Calu3 (cell line): ENCODE measurements at places on chromosomes 4 and X.

DNA sequence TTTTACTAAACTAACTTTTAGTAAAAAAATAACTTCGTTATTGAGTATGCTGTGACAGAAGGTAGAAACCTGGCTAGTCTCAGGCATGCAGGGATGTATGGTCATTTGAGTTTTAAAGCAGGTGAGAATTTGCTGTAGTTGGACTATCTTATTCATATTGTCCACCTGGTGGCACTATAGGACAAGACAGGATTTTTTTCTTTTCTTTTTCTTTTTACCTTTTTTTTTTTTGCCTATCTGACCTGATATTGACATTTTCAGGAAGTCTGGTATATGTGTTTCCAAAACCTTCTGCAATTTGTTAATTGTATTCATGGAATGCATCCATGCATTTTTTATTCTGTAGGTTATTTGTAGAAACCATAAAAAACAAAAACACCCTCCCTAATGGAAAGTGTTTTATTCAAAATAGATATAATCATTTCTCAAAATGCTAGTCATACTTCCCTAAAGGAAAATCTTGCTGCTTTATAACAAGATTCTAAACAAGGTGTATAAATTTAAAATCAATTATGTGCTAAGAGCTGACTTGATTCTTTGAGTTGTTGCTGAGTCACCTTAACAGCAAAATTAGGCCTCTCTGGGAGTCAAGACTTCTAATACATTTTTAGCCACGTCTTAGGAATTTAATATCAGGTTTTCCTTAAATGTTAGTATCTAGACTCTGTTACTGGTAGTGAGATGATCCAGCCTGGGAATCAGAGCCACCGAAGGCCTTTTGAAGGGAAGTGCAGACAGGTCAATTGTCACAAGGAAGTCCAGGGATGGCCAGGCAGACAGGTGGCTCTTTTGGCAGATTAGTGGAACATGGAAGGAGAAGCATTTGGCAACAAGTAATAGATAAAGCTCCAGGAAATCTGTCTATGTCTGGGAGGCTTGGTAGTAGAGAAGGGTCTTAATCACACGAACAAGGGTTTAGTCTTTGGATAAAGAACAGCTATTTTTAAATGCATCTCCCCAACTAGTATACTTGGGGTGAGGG is 201.3 kb upstream of the GNPDA2 start:
- DNase-seq: peak; percentile 3

DNA sequence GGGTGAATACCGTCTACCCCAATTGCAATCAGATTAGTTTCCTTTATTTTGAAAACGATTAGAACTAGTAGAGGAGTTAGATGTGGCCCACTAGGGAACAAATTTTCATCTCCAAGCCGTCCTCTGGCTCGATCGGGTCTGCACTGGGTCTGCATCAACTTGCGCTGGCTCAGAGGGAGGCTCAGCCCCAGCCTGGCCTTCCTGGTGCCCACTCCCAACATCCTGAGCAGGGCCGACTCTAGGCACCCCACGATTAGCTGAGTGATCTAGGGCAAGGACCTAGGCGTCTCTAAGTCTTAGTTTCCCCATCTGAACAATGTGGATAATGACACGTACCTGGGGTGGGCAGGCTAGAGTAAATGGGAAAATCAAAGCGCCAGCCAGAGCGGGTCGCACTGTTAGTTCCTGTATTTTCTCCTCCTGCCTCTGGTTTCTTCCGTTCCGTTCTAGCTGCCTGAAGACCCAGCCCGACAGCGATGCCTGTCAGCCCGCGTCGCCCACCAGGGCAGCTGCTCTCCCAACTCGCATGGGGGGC is 7.7 kb upstream of the HAND2 start:
- DNase-seq: no peak

DNA sequence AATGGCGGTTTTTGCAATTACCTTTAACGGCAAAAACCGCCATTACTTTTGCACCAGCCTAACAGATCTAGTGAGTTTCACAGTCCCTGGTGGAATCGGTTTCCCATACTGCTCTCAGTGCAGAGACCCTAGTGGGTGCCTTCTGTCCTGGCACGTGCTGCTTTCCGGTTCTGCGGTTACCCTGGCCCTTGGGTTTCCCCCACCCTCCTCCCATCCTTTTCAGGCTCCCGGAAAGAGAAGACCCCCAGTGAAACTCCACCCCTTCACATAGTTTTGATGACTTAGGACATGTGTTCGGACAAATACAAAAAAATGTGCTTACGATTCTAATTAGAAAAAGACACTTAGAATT is 36.9 kb downstream of the NLGN3 start:
- no peak for DNase-seq

GRCh38 chr4:141789716-141790115 is 153.3 kb downstream of the IL15 start:
- DNase-seq: no peak

DNA sequence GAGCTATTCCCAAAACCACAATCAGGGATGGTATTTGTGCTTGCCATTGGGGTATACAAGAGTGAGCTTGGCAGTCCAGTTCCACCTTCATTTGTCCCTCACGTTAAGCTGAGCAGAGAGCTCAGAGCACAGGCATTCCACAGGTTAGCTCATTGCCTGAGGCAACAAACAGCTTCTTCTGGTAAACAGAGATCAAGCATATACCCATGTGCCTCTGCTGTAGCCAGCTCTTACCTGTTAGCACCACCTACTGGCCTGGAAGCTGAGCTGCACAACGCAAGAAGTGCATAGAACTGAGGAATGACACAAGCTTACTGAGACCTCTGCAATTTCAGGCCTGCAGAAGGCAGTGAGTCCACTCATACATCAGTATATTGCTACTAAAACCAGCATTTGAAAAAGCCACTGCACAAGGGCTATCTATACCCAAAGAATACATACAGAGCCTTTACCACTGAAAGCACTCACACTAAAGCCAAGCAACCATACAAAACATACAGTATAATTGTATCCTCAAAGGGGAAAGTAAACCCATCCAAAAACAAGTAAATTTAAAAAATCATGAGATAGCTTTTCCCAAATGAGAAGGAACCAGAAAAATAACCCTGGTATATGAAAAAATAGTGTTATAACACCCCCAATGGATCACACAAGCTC is 258.3 kb upstream of the GABRA2 start:
- peak; percentile 1 for DNase-seq

DNA sequence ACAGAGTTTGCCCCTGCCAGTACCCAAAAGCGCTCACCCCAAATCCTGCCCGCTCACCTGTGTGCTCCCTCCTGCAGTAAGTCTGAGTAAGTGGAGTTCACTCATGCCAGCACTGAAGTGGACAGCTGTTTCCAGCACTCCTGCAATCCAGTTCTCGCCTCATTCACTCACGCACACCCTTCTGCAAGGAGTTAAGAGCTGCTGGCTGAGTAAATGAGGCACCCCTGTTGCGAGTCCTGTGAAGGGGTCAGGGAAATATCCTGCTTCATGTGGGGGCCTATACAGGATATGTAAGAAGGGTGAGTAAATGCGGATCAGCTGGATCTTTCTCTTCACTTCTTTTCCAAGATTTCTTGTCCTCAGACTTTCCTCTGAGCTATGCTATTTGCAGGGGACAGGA is 23.5 kb downstream of the CXCL8 start:
- no peak for DNase-seq

GRCh38 chr4:172819353-172819752 is 349.3 kb upstream of the GALNT7 start:
- DNase-seq: no peak

GRCh38 chr4:108709234-108709633 is 53.6 kb downstream of the ETNPPL start:
- no peak for DNase-seq

DNA sequence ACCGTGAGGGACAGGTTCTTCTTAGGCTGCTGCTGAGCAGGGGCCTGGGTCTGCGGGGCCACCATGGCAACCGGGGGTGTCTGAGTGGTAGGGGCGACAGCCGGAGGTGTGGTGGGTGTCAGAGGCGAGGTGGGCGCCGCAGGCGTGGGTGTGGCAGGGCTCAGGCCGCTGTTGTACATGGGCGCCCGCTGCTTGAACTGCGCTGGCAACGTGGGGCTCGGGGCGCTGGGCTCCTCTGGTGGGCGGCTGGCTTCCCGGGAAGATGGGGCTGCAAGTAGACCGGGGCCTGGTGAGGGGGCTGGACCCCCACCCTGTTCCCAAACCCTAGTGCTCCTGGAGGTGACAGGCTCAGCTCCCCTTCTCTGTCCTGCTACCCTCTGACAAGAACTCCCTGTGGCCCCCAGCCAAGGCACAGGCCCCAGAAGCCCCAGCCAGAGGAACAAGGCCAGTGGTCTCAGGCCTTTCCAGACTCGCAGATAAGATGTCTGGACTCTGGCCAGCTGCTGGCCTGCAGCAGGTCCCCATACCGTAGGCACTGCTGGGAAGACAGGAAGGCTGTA is 24.8 kb downstream of the NELFA start:
- no peak for DNase-seq

- no peak for DNase-seq
These were observed 149.2 kb downstream of the AWAT2 start for GRCh38 chrX:69900491-69900890.

DNA sequence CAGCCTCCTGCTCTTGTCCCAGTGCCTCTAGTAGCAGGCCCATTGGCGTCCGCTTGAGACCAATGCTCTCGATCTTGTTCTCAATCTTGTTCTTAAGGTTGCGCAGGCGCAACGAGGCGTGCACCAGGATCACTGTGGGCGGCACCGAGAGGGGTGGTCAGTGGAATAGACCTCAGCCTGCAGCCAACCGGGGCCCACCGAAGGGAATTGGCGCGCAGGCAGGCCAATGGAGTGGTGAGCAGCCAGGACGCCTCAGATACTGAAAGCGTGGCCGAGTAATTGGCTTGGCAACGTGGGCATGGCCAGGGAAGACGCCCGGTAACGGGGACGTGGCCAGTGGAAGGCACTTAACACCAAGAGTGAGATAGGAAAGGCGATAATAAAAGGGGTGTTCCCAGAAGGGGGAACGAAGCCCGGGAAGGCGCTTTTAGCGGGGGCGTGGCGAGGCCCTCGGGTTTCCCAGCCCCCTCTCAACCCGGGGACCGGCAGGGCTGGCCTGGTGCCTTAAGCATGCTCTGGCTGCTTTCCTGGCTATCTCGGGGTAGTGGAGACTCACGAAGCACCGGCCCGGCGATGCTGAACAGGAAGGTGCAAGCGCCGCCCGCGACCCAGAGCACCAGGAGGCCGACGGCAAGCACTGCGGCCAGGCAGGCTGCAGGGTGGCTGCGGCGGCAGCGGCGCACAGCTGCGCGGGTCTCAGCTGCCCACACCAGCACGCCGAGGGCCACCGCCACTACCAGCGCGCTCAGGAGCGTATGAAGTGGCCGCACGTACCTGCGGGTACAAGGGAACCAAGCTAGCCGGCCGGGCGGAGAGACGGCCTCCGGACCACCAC is 1.7 kb downstream of the PRAF2 start:
- no peak for DNase-seq

DNA sequence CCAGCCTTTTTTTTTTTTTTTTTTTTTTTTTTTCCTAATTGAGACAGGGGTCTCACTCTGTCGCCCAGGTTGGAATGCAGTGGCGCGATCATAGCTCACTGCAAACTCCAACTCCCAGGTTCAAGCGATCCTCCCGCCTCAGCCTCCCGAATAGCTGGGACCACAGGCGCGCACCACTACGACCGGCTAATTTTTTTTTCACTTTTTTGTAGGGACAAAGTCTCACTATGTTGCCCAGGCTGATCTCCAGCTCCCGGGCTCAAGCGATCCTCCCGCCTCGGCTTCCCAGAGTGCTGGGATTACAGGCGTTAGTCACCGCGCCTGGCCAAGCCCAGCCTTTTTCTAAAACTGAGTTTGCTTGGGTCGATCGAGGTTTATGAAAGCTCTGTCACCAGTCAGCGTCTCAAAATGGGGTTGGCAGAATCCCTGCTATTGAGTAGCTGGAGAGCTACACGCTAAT is 1.3 kb upstream of the OTUD5 start:
- peak; percentile 33 for DNase-seq

DNA sequence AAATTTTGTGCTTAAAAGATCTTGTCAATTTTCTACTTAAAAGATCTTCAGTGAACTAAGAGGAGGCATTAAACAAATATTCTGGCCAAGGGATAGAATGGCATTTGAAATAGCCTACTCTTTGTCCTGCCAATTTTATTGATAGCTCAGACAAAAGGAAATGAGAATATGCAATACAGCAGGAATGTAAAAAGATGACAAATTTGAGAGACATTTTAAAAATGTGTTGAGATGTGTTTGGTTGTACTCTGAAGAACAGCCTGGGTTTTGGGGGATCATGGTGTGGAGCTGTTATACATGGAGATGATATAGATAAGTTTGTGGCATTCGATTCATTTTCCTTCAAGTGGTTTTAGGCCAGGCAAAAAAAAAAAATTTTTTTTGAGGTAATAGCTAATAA is 11.6 kb upstream of the MAD2L1 start:
- DNase-seq: no peak

DNA sequence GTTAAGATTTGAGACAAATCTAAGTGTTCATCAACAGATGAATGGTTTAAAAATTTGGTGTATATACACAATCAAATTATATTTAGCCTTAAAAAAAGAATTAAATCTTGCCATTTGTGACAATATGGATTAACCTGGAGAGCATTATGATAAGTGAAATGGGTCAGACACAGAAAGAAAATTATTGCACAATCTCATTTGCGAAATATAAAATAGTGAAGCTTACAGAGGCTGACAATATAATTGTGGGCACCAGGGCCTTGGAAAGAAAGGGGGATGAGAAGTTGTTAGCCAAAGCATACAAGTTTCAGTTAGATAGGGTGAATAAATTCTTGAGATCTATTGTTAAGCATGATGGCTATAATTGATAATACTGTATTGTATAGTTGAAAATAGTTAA is 883.0 kb downstream of the TECRL start:
- no peak for DNase-seq

DNA sequence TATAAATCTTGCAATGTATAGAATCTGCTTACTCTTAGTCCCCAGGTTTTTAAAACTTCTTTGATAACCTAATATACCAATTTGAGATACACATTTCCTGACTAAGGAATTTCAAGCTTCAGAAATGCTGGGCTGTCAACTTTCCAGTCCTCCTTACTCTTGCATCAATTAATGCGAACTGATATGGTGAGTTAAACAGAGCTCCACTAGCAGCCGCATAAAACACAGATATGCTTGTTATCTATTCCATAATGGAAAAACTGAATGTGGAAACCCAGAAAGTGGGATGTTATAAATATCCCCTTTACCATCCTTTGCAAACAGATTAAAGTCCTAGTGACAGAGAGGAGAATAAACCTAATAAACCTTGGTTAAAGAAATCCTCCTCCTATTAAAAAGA is 1913.7 kb downstream of the STIM2 start:
- no peak for DNase-seq

DNA sequence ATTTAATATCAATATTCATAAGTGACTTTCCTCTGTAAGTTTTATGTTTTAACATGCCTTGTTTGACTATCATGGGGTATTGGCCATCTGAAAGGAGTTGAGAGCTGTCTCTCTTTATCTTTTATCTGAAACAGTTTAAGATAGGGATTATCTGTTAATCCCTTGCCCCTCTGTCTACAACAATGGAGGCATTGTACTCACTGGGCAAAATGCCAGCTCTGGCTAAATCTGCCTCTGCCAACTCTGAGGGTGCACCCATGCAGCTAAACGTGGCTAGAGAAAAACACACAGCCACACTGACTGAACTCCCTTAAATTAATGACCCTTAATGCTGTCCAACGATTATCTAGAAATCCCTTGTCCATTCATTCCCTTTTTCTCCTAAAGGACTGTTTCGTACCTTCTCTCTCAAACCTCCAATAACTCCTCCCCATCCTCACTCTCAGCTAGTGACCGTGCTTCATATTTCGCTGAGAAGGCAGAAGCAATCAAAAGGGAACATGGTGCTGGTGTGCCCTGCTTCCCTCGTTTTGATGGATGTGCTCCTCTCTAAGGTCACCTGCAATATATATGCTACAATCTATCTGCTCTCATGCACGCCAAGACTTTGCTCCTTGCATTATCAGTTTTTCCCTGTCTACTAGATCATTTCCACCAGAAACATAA is 10.3 kb downstream of the PHKA2 start:
- DNase-seq: peak; percentile 49
